ENCODE measurements at places on chromosomes 11 and 22.
A peak's percentile ranks its signal among the peaks of the same experiment; 100 is the strongest.

DNA sequence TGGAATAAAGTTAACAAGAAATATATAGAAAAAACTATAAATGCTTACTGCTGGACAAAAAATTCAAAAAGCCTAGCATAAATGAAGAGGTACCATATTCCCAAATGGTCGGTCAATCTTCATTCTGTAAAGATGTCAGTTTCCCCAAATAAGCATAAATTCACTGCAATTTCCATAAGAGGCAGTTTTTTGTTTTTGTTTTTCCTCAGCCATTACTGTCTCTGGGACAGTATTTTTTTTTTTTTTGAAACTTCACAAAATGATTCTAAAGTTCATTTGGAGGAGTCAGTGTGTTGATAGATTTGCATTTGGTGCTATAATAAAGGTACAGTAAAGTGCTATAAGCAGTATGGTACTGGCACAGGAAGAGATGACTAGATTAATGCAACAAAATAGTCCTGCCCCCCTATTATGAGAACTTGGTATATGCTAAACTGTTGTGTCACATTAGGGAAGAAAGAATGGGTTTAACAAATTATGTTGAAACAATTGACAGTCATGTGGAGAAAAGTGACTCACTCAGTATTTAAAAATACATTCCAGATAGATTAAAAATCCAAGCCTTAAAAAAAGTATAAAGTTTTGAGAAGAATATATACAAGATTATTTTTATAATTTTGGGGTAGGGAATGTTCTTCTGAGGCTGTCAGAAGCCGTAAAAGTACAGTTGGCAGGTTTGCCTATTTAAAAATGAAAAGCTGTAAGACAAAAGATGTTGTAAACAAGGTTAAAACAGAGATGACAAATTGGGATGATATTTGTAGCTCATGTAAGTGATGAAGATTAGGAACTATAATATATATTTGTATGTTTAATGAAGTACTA is 2.6 kb upstream of the FTH1 start:
- no peak for DNase-seq

GRCh38 chr11:44899959-44900358 is 50.7 kb downstream of the TP53I11 start:
- no peak for DNase-seq

DNA sequence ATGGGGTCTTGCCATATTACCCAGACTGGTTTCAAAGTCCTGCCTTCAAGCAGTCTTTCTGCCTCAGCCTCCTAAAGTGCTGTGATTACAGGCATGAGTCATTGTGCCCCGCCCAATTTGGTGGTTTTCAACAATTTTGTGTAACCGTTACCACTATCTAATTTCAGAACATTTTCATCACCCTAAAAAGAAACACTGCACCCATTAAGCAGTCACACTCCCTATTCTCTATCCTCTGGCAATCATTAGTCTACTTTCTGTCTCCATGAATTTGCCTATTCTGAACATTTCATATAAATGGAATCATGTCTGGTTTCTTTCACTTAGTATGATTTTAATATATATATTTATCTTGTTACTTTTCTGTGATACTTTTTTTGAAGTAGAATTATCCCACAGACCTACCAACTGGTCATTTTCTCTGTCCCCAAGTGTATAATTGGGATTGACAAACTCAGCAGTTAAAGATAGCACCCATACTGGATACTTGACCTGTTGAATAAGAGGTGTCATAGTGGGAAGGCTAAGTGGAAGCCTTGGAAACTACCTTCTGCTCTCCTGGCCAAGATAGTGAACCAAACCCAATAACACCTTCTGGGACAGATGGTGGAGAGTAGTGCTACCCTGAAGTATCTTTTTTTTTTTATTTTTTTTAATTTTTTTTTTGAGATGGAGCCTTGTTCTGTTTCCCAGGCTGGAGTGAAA is 64.8 kb downstream of the STIM1 start:
- DNase-seq = peak; percentile 75

DNA sequence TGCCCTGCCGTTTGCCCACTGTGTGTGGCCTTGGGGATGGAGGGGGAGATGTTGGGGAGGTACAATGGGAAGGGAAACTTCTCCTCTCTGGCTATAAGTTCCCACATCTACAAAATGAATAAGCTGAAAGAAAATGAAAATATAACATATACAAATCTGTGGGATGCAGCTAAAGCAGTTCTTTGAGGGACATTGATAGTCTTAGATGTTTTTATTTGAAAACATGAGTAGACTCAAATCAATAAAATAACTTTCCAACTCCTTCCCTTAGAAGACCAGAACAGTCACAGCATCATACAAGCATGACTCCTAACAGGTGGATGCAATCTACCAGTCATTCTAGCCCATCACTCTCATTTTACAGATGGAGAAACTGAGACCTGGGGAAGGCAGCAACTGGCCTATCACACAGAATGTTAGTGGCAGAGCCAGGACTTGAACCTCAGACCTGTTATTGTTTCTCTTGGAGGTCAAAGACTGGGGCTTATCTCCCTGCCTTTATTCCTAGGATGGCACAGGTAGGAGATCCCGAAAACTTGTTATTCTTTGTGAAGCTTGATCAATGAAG is 25.2 kb upstream of the CCDC86 start:
- DNase-seq = no peak

DNA sequence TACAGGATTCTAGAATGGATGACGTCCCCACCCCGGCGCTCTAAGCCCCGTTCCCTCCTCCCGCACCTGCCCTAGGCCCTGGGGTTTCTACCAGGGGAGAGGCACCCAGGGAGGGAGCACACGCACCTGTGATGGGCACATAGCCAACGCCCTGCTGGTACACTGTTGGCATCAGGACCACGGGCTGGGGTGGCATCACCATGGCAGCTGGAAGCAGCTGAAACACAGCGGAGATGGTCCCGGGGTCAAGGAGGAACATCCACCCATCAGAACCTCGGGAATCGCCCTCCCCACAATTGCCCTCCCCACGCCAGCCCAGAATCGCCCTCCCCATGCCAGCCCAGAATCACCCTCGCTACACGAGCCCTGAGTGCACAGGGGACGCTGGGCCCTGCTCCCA is 23.6 kb downstream of the TOLLIP start:
- no peak for DNase-seq

GRCh38 chr11:32464078-32464477 is 28.7 kb upstream of the WT1 start:
- no peak for DNase-seq

- DNase-seq = no peak
Observed at GRCh38 chr11:122793515-122793914, 44.8 kb upstream of the CRTAM start.

DNA sequence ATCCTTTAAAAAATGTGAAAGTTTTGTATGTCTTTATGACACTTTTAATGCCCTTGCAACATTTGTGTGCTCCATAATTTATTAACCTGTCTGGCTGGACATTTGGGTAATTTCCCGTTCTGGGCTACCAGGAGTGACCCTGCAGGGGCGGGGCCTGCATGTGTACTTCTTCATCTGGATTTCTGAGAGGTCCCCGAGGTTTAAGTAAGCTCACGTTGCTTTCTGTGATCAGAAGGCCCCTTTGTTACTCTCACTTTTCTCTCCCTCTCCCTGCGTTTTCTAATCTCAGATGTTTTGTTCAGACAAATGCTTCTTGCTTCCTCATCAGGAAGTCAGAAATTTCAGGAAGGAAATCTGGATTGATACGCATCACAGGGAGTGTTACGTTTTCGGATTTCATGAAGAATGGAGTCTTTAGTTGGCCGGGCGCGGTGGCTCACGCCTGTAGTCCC is 78.9 kb upstream of the CRYBB3 start:
- DNase-seq = no peak

DNA sequence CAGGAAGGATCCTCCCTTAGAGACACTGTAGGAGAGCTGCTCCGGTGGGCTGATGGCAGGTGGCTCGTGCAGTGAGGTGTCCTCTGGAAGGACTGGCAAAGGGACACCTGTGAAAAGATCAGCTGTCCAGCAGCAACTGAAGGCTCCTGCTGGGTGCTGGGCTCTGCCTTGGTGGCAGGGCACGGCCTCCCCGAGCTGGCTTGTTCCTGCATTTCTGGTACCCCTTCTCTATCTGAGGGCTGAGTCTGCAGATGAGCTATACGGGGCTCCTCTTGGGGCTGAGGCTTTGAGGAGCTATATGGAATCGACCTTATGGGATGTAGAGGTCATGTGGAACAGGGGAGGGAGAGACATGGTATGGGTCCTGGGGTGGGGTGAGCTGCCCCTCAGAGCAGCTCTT is 875.8 kb downstream of the BRD1 start:
- no peak for DNase-seq

Data from upper lobe of left lung (tissue), 6 donors.